Smooth muscle cell of trachea (primary cell): ENCODE measurements at places on chromosomes 12 and 14. TPM values are rescaled to one million over a fixed set of nuclear protein-coding genes. Genes with fewer than 3 reads are reported as not detected.

GATC gene
- 17.4 and 23.4 TPM in 2 replicates for total RNA-seq

ZNF140 gene
- 21.0 and 26.6 TPM in 2 replicates for total RNA-seq

HOXC10 gene
- total RNA-seq: not detected in 2 replicates

SRGAP1 gene
- 27.5 and 45.8 TPM in 2 replicates for total RNA-seq

SLC25A29 gene
- total RNA-seq: 16.1 and 39.9 TPM in 2 replicates

PTCSC3 gene
- total RNA-seq: not detected in 2 replicates

TRIM9 gene
- total RNA-seq: 0.15 and 0.50 TPM in 2 replicates

SIRT4 gene
- total RNA-seq: 1.8 and 1.9 TPM in 2 replicates

SLC10A1 gene
- total RNA-seq: not detected in 2 replicates

CCDC177 gene
- under 0.01 TPM in 2 replicates for total RNA-seq

RASSF9 gene
- total RNA-seq: 0.66 and 0.87 TPM in 2 replicates

TMEM63C gene
- not detected in 2 replicates for total RNA-seq

CCDC38 gene
- not detected in 2 replicates for total RNA-seq

PTPRQ gene
- 1.2 TPM in 2 replicates for total RNA-seq

GPR137C gene
- 0.17 and 0.58 TPM in 2 replicates for total RNA-seq

GPRC5A gene
- total RNA-seq: 3.1 and 10.3 TPM in 2 replicates

OAS2 gene
- total RNA-seq: 2.9 and 3.3 TPM in 2 replicates

IFNG gene
- not detected in 2 replicates for total RNA-seq

PALS1 gene
- 26.5 and 44.9 TPM in 2 replicates for total RNA-seq

SDR9C7 gene
- total RNA-seq: 0.15 TPM in 1 of 2 replicates, not detected in the other

C12orf54 gene
- total RNA-seq: not detected in 2 replicates

TAS2R31 gene
- total RNA-seq: 5.1 and 9.2 TPM in 2 replicates

RGS6 gene
- not detected in 2 replicates for total RNA-seq

ADAMTS20 gene
- total RNA-seq: not detected in 2 replicates

KRT5 gene
- total RNA-seq: 0.50 and 6.7 TPM in 2 replicates

TRMT61A gene
- 7.6 and 15.5 TPM in 2 replicates for total RNA-seq

PTPRR gene
- total RNA-seq: 0.33 and 0.58 TPM in 2 replicates

TUBA1C gene
- total RNA-seq: 476 and 565 TPM in 2 replicates

PRPH gene
- total RNA-seq: 0.66 and 2.6 TPM in 2 replicates

ITGB7 gene
- 0.44 and 1.2 TPM in 2 replicates for total RNA-seq

TGM1 gene
- 0.83 and 1.5 TPM in 2 replicates for total RNA-seq

PLBD1 gene
- total RNA-seq: 2.3 and 3.3 TPM in 2 replicates

LGR5 gene
- not detected in 2 replicates for total RNA-seq
